ENCODE measurements at places on chromosomes 6 and 20.

DNA sequence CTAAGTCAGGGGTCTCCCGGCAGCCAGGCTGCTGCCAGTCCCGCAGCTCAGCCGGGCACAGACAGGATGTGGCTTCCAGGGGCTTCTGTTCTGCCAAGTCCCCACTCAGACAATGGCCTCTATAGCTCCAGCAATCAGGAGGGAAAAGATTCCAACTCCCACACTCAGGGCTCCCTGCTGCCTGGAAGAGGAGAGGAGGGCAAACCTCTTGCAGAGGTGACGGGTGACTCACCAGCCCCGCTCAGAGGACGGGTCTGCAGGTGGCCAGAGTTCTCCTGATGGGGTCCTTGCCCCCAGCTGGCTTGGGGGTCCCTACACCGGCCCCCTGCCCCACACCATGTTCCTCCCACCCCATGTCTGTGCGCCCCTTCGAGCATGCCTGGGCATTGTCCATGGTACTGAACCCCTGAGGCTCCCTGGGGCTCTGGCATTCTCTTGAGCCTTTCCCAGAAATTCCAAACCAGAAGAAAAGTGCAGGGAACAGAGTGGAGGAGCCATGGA lies 32.6 kb downstream of the NTSR1 start:
- DNase-seq = peak; percentile 26

DNA sequence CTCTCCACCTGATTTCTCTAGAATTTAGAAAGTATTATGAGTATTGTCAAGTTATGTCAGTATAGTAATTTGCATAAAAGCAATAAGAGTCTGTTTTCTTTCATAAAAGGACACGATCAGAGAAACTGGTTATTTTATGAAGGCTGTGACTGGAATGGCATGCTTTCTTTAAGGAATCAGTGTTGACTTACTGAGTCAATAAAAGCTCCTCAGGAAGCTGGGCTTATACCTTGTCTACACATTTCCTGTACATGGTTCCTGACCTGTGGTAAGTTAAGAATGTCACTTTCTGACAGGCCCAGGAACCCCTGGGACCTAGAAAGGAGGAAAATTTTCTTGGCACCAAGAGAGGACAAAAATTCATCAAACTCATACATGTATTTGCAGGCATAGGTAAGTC lies 1224.0 kb upstream of the ADGRB3 start:
- DNase-seq = no peak

- no peak for DNase-seq
Measured at GRCh38 chr20:50272724-50273446, 82.3 kb downstream of the CEBPB start.

DNA sequence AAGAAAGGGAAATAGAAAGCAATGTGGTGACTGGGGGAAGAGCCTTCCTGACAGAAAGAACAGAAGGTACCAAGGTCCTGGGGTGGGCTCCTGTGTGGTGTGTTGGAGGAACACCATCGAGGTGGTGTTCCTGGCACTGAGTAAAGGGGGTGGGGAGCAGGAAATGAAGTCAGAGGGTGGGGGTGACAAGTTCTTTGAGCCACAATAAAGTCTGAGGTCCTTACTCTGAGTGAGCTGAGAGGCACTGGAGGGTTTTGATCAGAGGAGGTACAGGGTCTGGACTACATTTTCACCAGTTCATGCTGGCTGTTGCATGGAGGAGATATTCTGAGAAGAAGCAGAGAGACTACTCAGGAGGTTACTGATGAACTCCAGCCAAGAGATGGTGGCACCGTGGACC lies 198.2 kb downstream of the GMPR start:
- peak; percentile 44 for DNase-seq

- DNase-seq = no peak
Measured at GRCh38 chr6:122025104-122025503, 374.3 kb upstream of the HSF2 start.

DNA sequence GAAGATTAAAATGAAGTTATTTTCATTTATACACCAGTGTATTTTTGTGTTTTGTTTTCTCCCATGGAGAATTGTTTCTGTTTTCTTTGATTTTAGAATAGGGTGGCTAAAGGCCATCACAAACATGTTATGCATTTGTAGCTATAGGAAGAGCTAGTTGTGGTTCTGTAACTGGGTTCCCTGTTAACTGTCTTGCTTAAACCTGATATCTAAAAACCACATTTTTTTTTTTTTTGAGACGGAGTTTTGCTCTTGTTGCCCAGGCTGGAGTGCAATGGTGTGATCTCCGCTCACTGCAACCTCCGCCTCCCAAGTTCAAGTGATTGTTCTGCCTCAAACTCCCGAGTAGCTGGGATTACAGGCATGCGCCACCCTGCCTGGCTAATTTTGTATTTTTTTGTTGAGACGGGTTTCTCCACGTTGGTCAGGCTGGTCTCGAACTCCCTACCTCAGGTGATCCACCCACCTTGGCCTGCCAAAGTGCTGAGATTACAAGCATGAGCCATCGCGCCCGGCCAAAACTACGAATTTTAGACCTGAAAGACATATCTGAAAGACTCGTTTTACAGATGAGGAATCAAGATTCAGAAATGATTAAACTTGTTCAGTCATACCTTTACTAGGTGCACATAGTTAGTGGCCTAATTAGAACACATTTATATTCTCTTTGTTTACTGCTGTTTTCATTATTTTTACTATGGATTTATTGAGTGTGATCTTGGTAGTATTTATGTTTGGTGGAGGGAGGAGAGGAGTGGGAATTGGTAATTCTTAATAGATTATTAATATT lies 18.0 kb downstream of the SCAF8 start:
- DNase-seq = no peak

Measured in Jurkat, Clone E6-1 (cell line).